ENCODE measurements at places on chromosomes 6 and 20.

GRCh38 chr6:166624275-166624674 is 2.8 kb downstream of the RPS6KA2 start:
- DNase-seq: no peak

DNA sequence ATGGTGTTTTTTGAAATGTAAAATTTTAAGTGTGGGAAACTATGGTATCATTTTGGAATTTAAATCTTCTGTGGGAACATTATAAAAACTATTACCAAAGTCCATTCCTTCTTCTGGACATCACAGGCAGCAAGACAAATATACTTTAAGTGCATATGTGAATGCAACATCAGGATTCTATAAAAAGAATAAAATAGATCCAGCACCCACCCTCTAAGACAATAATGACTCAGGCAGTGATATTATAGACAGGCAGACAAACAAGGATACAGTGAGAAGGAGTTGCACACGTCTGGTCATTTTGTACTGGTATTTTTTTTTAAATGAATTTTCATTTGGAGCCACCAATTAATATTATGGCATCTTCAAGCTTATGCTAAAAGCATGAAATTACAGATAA is 21.1 kb upstream of the NEDD9 start:
- DNase-seq: no peak

- no peak for DNase-seq
Measured at GRCh38 chr6:52403627-52404026, 16.5 kb upstream of the EFHC1 start.

GRCh38 chr6:161963634-161964234 is 689.9 kb upstream of the AGPAT4 start:
- DNase-seq: no peak

DNA sequence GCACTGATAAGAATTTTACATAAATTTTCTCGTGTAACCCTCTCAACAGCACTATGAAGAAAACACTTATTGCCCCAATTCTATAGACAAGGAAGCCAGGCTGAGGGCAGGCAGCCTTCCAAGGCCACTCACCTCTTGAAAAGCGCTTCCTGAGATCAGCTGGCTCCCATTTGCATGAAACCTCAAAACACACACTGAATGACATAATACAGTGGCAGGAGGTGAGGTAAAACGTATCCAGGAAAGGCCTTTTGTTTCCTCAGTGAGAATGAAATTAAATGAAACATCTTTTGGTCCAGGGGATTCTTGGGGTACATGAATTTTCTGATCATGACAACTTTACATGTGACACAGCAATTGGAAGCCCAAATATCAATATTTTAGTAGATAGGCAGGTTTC is 112.5 kb downstream of the WDR27 start:
- DNase-seq: no peak

DNA sequence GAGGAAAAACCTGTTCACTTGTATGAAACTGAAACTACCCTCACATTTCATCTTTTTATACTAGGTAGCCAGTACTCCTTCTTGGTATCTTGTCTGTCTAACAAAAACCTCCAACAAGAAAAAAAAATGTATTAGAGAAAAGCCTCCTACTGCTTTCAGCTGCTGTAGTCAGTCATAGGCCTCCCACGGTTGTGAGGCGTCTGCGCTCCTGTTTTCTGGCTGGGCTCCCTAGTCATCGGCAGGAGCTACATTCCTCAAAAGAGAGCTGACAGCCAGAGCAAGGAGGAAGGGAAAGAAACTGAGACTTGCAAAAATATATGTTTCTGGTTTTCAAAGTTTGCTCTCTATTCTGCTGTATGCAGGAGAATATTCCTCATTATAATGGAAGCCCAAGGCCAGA is 517.0 kb downstream of the LMBRD1 start:
- no peak for DNase-seq

DNA sequence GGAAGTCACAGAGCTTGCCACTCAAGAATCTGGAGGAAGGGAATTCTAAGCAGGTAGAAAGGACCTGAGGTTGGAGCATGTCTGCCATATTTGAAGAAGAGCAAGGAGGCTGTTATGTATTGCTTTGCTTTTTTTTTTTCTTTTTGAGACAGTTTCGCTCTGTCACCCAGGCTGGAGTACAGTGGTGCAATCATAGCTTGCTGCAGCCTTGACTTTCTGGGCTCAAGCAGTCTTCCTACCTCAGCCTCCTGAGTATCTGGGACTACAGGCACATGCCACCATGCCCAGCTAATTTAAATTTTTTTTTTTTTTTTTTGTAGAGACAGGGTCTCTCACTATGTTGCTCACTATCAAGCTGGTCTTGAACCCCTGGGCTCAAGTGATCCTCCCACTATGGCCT is 40.8 kb downstream of the ORC3 start:
- no peak for DNase-seq

DNA sequence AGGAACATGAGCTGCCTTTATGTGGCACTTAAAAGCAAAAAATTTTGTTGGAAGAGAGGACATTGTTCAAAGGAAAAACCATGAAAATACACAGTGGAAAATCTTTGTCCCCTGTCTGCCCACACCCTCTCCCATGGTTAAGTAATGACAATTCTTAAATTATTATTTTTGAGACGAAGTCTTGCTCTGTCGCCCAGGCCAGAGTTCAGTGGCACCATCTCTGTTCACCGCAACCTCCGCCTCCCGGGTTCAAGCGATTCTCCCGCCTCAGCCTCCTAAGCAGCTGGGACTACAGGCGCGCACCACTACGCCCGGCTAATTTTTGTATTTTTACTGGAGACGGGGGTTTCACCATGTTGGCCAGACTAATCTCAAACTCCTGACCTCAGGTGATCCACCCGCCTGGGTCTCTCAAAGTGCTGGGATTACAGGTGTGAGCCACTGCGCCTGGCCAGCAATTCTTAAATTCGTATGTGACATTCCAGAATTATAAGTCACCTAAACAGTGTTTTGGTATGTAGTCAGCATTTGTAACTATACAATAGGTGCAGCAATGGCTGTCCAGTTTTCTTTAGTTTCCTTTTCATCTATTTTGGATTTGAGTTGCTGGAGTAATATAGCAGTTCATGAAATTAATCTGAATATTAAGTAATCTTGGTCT is 636 bp upstream of the SSR1 start:
- no peak for DNase-seq

GRCh38 chr20:4325548-4326187 is 310.3 kb upstream of the RNF24 start:
- DNase-seq: no peak

DNA sequence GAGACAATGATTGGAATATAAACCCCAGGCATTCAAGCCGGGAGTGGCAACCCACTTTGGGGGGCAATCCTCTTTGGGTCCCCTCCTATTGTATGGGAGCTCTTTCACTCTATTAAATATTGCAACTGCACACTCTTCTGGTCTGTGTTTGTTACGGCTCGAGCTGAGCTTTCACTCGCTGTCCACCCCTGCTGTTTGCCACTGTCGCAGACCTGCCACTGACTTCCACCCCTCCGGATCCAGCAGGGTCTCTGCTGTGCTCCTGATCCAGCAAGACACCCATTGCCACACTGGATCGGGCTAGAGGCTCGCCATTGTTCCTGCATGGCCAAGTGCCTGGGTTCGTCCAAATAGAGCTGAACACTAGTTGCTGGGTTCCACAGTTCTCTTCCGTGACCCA is 222.8 kb upstream of the MANEA start:
- no peak for DNase-seq

DNA sequence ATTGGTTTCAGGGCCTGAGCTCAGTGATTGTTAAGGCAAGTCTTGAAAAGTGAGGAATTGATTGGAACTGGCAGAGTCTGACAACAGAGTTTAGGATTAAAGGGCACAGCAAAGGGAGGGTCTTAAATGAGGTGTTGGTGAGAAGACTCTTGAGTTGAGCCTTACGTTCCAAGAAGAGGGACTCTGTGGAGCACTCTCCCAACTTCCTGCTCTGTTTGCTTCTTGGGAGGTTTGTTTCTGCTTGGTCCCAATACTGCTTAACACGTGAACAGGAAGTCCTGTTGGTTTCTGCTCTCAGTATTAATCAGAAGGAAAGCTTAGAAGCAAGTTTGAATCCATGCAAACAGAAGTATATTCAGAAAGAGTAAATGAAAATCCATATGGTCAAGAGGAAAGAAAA is 15.6 kb upstream of the SYNDIG1 start:
- DNase-seq: no peak

- no peak for DNase-seq
Measured at GRCh38 chr6:14770572-14770971, 475.3 kb upstream of the JARID2 start.

Measured in stimulated activated CD4-positive, alpha-beta T cell treated with anti-CD3 and anti-CD28 coated beads, Interleukin-15, amount 100 ng/mL, for 1 hour (primary cell).